ENCODE measurements at places on chromosomes 1 and 21.
A peak's percentile ranks its signal among the peaks of the same experiment; 100 is the strongest.

GRCh38 chr1:20366056-20366462 lies 75.4 kb downstream of the VWA5B1 start:
- peak; percentile 68 for DNase-seq

- DNase-seq, result no peak
Observed at GRCh38 chr1:37537378-37537777, 16.7 kb downstream of the SNIP1 start.

DNA sequence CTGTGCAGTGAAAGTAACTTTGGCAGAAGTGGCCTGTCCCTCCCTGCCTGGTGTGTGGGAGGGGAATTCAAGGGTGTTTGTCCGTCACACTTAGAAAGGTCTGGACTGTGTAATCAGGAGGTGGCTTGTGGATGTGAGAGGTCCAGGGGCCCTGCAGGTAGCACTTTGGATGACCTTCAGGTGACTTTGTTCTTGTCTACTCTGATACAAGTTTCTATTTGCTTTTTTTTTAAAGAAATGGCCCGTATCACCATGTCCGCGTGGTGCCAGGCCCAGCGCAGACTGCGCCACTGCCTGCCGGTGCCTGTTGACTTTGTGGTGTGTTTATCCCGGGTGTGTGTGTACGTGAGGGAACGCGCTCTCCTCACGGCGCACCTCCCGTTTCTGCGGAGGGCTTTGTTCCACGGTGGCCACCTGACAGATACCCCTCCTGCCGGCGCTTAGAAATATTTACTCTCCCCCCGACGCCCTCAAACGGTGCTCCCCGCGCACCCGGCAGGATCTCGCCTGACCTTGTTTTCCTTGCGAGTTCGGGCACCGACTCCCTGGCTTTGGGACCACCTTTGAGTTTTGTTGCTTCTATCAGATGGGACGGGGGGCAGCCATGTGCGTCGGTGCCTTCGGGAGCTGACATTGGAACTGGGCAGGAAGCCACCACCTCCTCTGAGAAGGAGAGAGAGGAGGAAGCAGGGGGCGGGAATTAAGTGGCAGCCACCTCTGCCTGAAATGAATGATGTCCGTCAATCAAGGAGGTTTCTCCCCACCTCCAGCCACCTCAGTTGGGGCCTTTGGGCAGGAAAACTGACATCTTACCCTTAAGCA lies 119.4 kb downstream of the PRDM16 start:
- no peak for DNase-seq

DNA sequence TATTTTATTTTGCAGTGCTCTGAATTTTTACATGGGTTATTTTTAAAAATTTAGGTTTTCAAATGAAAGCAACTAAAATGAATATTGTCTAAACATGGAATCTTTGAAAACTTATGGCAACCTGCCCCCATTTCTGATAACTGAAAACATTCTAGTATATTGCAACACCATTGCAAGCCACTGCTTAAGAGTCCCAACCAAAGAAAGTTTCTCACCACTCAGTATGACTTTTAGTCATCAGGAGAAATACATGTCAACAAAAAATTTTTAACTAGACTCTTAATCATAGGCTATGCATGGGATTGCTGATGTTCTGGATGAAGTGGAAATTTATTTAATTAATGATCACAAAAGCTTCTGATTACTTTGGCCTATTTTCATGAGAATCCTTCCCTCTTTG lies 112.1 kb downstream of the TNFSF18 start:
- DNase-seq, result no peak

GRCh38 chr1:150629115-150629928 lies at the start of gene ENSA:
ENSA (minus strand) TSS chr1:150629612; CDS start chr1:150629470, 142 bp downstream.
- DNase-seq, result peak; percentile 99

DNA sequence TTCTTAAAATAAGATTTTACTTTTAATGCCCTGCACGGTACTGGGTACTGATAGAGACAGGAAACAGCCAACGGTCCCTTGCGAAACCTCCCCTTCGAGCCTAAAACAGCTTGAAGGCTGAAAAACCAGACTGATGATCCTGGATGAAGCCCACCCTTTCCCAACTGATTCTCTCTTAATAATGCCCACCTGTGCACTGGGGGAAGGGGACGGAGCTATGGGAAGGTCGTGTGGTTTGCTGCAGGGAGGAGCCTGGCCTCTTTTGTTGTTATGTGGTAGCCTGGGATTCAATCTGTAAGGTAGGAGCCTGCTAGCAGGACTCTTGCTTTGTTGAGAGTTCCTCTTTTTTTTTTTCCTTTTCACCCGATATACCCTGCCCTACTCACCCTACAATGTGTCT lies 25.6 kb downstream of the SAMSN1 start:
- no peak for DNase-seq

GRCh38 chr1:84271441-84272151 lies 29.9 kb upstream of the SAMD13 start:
- peak; percentile 15 for DNase-seq

- no peak for DNase-seq
Observed at GRCh38 chr1:3495776-3496745, 41.6 kb downstream of the ARHGEF16 start.

- no peak for DNase-seq
Observed at GRCh38 chr1:2879026-2879425, 77.5 kb upstream of the TTC34 start.

- DNase-seq, result no peak
Observed at GRCh38 chr1:80988926-80989325, 811.8 kb upstream of the ADGRL2 start.

GRCh38 chr1:153655333-153655732 lies 3.2 kb upstream of the SNAPIN start:
- no peak for DNase-seq

DNA sequence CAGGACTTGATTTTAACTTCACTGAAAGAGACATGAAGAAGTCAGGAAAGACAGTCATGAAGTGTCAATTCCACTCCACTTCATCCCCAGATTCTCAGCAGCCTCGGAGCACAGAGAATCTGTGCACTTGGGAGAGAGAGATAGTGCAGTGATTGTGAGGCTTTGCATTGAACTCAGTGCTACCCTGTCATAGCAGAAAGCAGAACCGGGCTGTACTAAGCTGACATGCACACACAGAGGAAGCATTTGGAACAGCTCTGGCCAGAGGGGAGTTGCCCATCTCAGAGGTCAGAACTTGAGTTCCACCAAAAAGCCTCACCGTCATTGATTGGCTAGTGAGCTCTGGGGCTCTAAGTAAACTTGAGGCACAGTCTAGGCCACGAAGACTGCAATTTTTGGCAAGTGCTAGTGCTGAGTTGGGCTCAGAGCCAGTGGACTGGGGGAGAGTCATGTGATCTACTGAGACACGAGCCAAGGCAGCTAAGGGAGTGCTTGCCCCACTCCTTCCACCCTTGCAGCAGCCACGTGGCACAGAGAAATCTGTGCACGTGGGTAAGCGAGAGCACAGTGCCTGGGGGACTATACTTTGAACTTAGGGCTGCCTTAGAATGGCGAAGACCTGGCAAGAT lies 810.2 kb upstream of the ADAMTS5 start:
- DNase-seq, result no peak

GRCh38 chr1:43065191-43065590 lies 106.5 kb upstream of the SLC2A1 start:
- no peak for DNase-seq

GRCh38 chr1:97088391-97088790 lies 366.8 kb downstream of the PTBP2 start:
- DNase-seq, result no peak

DNA sequence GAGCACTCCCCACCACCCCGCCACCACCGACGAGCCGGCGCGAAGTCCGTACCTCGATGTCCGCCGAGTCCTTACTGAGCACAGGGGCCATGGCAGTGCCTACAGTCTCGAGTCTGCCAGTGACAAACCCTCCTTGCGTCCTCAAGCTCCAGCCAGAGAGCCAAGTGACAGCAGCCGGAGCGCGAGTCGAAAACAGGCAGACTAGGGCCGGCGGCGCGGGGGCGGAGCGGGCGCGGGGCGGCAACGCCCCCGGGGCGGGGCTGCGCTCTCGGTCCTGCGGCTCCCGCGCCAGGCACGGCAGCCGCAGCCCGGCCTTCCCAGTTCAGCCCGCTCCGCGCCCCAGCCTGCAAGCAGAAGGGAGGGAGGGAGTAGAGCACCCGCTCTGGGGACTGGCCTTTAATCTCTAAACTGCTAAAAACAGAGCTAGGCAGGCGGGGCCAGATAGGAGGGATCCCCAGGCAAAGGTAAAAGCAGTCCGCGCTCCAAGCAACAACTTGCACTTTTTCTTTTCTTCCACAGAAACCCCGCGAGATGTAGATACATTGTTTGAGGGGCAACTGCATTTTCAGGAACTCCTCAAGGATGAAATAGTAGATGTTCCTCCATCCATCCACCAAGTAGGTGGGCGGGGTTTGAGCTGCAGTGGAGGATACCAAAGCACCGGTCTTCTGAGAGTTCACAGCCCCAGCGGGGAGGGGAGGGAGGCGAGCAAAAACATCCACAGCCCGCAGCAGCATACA lies at the start of gene DPYD:
Gene DPYD, minus strand, starts transcription at position 203 of the 740 bp plus-strand sequence. Its CDS starts 112 bp downstream, at position 91.
- peak; percentile 87 for DNase-seq

GRCh38 chr1:156860113-156860627 lies 495 bp upstream of the NTRK1 start:
- DNase-seq, result no peak

DNA sequence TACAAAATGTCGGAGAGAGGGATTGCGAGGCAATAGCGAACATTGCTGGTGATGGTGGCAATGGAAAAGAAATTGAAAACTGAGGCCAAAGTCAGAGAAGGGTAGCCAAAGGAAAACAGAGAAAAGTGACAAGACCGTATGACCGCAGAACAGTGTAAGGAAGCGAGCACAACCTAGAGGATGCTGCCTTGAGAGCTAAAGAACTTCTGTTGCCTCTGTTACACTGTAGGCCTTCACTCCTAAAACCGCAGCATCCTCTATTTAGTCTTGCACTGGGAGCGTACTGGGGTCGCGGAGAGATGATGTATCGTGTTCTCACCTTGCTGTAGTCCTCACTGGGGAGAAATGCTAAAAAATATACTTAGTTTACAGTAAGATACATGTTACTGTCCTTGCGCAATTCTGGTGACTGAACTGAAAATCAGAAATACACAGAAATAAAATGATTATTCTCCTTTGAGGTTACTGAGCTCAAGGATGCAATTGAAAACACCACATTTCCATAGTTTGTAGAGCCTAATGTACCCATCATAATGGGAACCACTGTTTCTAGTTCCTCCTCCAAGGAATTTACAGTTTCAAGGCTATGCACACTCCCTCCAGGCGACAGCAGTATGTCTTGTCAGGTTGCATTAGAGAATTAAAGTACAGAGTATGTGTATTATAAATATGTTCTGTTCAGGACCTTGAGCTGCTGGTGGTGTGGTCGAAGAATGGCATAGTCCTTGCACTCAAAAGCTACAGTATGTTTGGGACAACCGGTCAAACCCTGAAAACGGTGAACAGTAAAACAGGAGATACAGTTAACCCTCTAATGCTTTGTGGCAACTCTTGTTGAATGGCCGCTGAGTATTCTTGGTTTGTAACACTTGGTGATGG lies 1.3 kb downstream of the NEK7 start:
- DNase-seq, result no peak

DNA sequence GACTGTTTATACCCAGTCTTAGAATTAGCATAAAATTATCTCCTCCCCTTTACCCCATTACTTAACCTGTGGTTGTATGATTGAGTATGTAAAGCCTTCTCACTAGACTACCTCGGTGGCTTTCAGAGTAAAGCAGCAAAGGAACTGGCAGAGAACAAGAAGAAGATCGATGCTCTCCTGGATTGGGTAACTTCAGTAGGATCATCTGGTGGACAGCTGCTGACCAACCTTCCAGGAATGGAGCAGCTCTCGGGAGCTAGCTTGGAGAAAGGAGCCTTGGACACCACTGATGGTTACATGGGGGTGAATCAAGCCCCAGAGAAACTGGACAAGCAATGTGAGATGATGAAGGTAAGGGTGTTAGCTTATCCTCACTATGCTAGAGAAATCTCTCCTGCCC lies 138.6 kb upstream of the BMP8A start:
- no peak for DNase-seq

GRCh38 chr1:113922957-113923356 lies 6.2 kb upstream of the HIPK1 start:
- DNase-seq, result no peak

DNA sequence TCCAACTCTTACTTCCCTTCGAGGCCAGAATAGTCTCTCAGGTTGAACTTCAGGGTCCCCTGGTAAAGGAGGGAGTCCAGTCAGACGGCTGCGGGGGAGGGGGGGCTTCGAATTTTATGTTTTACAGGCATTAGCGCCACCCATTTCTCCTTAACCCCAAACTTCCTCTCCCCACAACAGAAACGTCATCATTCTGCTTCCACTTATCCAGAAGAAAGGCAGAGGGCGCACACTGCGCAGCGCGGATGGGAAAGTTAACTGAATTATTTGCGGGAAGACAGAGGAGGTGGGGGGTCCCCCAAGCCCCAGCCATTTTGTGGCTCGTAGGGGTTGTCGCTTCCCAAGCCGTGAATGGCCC lies 529 bp upstream of the PRMT2 start:
- peak; percentile 90 for DNase-seq

GRCh38 chr21:23452384-23453083 lies 2154.7 kb downstream of the MRPL39 start:
- DNase-seq, result no peak

- DNase-seq, result no peak
Observed at GRCh38 chr21:34910396-34910795, 138.7 kb downstream of the RUNX1 start.

DNA sequence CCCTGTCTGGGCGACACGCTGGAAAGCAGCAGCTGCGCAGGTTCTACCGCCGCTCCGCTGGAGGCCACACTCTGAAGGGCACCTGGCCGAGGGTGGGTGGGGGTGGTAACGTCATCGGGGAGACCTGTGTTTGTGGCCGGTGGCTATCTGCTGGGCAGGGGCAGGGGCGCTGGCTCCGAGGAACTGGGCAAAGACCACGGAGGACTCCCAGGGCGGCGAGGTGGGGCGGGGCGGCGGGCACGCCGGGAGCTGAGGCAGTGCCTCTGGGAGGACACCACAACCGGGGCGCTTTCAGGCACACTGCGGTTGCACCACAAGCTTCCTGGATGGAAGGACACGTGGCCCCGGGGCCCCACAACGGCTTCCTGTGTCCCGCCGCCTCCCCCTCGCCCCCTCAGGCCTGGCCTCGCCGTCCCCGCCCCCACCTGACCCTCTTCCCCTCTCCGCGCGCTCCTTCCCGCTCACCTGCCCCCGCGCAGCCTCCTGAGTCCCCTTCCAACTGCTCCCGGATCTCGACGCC lies 3.3 kb upstream of the DENND2D start:
- no peak for DNase-seq

DNA sequence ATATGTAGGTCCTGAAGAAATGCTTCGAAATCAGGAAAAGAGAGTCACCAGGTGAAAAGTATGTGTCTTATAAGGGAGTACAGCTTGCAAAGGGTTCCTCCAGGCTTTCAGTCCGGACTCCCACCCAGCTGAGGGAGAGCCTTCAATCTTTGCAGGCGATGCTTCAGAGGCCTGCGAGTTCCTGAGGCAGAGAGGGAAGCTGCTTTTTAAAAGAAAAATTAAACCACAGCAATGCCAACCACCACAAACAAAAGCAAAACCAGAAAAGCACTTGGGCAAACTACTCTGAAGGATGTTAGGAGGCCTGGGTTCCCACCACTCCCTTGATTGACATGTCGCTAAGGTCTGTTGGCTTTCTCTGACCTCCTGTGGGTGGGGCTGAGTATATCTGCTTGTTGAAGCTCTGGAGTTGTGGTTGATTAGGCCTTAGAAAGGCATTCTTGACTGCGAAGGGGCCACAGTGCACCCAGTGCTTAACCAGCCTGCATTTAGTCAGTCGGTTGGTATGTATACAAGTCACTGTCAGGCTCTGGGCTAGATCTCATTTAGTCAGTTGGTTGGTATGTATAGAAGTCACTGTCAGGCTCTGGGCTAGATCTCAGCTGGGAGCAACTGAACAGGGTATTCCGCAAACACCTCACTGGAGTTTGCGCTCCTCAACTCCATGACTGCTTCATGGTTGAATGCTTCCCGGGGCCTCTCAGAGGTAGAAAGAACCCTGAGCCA lies 1.2 kb downstream of the NIPAL3 start:
- DNase-seq, result no peak
